ENCODE measurements at places on chromosomes 2 and 18.
A peak's percentile ranks its signal among the peaks of the same experiment; 100 is the strongest.

- DNase-seq = no peak
Observed at GRCh38 chr2:150298571-150299305, 188.7 kb downstream of the RND3 start.

DNA sequence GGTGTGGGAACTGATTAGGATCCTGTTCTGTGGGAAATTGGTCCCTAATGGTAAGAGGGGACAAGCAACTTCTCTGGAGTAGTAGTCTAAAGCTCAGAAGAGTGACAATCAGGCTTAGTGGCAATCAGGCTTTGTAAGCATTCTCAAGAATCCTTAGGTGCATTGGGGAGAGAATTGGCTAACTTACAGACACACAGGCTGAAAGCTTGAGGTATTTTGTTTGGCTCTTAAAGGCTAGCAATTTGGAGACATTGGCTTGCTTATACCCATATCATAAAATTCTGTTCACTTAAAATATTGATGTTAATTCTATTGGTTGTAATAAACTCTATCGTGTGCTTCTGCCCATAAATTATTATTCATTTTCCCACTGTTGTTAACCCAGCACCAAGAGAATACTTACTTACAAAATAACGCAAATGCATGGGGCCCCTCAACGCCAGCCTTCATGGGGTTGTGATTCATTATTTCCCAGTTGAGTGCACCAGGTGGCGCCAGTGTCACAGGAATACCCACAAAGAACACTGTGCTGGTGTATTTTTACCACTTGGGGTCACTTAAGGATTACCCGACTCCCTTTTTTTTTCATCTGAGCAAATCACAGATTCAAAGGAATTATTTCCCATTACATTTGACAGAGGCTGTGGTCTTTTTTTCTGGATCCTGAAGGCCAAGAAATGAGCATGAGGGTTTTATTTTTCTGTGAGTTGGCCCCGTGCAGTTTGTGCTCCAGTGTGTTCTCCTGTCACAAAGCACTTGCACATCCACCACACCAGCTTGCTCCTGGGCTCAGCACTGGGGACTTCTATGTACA lies 45.5 kb downstream of the DDX1 start:
- peak; percentile 75 for DNase-seq

GRCh38 chr18:74901362-74902146 lies 303.9 kb downstream of the ZNF407 start:
- peak; percentile 7 for DNase-seq

- peak; percentile 34 for DNase-seq
Observed at GRCh38 chr2:198054299-198054698, 249.9 kb downstream of the PLCL1 start.

DNA sequence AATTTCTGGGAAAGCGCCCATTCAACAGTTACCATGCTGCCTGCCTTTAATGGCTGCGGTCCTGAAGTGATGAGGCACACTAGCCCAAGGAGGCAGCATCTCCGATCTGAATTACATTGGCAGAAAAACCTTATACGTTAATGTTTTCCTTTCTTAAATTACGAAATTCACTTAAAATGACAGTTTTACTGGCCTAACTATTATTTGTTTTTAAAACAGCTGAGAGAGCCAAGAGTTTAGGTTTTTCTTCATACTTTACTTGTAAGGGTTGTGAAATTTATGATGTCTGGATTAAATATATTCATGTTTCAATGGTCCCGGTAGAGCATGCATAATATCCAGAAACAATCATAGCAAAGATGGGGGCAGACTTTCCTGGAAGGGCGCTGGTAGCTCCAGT lies 115.2 kb upstream of the REV1 start:
- no peak for DNase-seq

DNA sequence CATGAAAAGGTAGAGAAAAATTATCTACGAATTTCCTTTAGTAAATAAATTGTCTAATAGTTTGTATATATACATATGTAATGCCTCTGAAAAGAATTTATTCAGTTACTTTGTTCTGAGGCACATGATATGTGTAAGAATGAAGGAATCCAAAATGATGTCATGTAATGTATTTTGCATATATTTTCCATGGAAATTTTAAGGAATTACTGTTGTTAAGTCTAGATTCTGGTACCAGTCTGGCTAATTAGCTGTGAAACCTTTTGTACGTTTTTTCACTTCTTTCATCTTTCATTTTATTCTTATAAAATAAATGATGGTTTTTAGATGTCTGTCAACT lies 12.3 kb downstream of the YIPF4 start:
- no peak for DNase-seq

GRCh38 chr18:78582898-78583738 lies 396.5 kb upstream of the SALL3 start:
- no peak for DNase-seq

DNA sequence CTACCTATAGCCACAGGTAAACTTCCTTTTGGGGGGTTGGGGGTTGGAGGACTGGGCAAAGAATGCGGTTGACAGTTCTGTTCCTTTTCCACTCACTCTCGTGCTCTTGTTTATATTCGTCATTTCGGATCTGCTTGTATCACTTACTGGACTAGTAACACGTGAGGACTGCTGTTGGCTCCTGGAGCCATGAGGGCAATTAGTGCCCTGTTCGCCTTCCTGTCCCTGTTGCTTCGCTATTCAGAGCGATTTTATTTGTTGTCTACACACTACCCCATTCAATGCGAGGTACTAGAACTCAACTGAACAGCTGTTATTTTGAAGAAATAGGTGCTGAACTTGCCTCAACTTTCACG lies 1.1 kb downstream of the KCNJ3 start:
- no peak for DNase-seq

DNA sequence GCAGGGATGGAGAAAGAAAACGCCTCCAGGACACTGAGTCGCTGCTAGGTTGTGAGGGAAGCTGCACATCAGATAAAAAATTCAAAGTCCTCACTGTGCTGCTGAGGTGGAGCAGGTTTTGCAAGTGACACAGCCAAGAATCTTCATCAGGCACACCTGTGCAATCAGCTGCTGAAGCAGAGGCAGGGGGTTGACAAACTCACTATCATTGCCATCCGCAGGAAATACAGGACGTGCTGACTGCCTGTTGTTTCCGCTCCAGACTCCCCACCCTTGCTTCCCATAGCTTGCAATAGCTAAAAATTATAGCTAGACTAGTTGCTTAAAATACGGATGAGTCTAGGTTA lies 147.8 kb upstream of the FHL2 start:
- DNase-seq = no peak

DNA sequence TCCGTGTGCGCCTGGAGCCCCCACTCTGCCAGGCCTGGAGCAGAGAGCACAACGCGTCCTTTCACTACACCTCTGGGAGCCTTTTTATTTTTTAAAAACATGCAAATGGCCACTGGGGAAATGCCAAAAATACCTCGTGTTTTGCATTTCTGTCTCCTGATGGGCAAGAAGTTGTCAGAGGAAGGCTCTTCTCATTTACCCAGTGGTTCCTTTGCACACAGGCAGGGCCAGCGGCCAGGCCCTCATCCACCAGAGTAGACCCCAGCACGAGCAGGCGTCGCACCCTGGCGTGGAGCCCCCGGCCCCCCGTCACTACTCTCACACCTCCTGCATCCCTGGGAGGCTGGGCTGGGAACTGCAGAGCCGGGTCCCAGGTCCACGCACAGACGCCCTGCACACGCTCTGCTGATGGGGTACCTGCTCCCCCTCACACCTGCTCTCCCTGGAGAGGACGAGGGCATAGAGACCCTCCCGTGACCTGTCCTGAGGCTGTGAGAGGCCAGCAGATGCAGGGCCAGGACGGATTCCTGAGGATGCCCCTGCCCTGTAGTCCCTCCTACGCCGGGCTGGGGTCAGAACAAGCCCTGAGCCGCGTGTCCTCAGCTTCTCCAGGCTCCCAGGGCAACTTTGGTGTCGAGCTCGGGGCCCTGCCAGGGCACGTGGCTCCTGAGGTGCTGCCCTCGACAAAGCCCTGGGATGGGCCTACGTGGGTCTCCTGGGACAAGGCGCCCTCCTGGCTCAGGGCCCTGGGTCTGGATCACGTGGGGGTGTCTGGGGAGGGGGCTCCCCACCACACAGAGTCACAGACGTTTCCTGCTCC lies 65.0 kb downstream of the NFATC1 start:
- no peak for DNase-seq

DNA sequence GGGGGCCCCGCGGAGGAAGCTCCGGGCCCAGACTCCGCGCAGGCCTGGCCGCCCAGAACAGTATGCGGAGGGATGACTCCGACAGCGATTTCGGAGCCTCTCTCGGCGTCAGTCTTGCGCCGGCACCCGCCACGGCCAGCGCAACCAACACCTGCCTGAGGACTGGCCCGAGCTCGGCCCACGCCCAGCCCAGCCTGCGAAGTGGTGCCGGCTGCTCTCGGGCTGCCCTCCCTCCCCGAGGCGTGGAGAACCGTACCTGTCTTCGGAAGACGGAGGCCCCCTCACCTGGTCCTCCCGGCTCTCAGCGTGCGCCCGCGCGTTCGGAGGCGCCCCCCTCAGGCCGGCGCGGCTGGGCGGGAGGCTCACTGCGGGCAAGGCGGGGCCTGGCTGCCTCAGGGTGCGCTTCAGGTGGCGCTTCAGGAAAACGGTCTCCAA lies at the start of gene M1AP:
Gene M1AP (minus strand): TSS at position 322 of the 435 bp plus-strand sequence. CDS start 8,055 bp downstream, outside the sequence.
- no peak for DNase-seq

- no peak for DNase-seq
Observed at GRCh38 chr18:74532511-74533025, 1.7 kb upstream of the CNDP1 start.

GRCh38 chr2:60148716-60149115 lies 404.7 kb downstream of the BCL11A start:
- peak; percentile 47 for DNase-seq

DNA sequence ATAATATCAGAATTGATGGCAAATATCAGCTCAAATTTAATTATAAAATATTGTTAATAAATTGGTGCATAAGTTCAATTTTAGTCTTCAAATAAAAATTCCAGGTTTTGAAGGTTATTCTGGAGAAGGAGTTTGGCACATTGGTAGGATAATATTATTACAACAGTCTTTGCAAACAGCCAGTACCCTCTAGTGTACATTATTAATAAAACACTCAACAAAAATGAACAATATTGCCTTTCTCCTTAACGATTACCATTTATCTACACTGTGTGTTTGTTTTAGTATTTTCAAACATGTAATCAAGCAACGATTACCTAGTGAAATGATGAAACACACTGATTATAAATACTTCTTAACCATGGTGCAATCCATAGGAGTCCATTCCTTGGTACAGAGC lies 334.0 kb upstream of the FSIP2 start:
- DNase-seq = no peak

- no peak for DNase-seq
Observed at GRCh38 chr18:46265196-46266156, 161.3 kb downstream of the HAUS1 start.

DNA sequence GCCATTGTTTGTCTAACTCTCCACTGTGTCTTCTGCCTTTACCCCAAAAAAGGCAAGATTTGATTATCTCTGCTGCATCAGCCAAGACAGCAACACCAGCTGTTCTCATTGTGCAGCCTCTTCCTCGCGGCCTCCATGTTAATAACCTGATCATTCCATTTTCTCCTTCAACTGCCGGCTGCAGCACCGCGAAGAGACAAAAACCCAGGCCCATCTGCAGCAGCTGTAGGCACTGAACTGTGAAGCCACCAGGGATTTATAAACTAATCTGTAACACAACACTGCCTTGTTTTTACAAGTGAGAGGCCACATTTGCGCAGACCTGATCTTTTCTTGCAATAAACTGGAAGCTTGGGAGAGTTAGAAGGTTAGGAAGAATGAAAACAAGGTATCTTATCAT lies 147.8 kb downstream of the SATB2 start:
- no peak for DNase-seq

- peak; percentile 86 for DNase-seq
Observed at GRCh38 chr2:8413589-8414135, 268.2 kb upstream of the ID2 start.

DNA sequence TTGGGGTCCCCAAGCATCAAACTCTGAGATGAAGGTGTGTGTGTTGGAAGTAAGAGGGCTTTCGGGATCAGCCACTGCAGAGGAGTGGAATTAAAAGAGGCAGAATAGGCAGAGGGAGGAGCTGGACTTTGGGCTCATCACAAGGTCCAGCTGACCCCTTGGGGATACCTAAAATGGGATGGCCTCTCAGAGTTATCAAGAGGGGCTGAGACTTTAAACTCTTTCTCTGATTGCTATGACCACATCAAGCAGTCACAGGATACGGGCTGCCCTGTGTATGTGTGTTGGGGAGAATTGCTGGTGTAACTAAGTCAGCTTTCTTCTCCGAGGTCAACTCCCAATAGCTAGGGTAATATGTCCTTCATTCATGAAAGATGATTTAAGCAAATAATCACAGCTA lies 127.7 kb upstream of the SLC14A2 start:
- DNase-seq = no peak

- no peak for DNase-seq
Observed at GRCh38 chr2:31831585-31831984, 179.2 kb downstream of the MEMO1 start.

- no peak for DNase-seq
Observed at GRCh38 chr2:120421830-120422175, 75.9 kb downstream of the INHBB start.

DNA sequence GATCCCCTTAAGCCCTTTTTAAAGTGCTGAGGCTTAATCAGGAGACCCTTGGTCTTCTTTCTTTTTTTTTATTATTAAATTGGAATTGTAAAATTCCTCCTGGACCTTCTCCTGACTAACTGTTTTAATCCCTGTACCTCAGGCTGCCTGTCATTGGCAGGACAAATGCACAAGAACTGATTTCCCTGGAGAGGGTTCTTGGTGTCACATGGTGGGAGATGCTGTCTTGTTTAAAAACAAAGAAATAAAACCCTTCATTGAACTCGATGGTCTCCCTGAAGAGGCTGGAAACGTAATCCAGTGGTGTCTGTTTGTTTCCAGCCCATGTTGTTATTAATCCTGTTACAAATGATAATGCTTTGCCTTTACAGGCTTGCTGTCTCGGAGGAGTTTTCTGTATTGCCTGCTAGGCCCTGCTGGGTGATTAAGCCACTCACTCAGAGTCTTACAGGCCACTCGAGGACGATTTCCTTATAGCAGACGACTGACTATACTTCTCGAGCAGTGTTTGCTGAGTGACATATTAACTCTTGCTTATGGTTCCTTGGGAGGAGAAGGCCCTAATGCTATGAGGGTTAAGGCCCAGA lies 100.5 kb upstream of the MGAT5 start:
- DNase-seq = no peak

GRCh38 chr2:235934059-235934773 lies 234.0 kb downstream of the GBX2 start:
- DNase-seq = no peak

- peak; percentile 74 for DNase-seq
Observed at GRCh38 chr18:35407871-35408481, 30.8 kb upstream of the ZNF396 start.

DNA sequence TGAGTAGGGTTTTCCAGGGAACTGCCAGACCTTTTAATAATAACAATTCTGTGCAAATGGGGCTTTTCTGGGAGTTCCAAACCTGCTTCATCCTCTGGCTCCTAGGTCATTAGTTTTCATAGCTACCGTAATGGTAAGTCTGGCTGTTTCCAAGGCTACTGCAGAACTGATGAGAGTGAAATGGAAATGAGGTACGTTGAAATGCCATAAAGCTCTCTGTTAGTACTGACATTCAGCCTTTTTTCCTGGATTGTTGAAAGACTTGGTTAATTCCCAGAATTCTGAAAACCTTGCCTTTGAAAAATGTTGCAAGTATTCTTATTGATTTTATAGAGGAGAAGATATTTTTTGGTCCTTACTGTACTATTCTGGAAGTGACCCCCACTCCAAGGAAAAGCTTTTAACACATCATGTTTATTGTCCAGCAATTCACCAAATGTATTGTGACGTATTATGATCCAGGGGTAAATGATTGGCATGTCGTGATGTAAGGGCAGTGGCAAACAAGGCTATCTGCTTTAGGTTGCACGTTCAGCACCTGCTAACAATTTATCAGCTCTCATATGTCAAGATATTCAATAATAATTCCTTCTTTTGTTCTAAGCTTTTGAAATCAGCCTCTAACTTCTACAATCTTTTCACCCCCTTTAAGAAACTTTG lies 767.0 kb upstream of the RAB6C start:
- DNase-seq = no peak

Data from NB4 (cell line).